ENCODE measurements at places on chromosomes 3 and 15.

DNA sequence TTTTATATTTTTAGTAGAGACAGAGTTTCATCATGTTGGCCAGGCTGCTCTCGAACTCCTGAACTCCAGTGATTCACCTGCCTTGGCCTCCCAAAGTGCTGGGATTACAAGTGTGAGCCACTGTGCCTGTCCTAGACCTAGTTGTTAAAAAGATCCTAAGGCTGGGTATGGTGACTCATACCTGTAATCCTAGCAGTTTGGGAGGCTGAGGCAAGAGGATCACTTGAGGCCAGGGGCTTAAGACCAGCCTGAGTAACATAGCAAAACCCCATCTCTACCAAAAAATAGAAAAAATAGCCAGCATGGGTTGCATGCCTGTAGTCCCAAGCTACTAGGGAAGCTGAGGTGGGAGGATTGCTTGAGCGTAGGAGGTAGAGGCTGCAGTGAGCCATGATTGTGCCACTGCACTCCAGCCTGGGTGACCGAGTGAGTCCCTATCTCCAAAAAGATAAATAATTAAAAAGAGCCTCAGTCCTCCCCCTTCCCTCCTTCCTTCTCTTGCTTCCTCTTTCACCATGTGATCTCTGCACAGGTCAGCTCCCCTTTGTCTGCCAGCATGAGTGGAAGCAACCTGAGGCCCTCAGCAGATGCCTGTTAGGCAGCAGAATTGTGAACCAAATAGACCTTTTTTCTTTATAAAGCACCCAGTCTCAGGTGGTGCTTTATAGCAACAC is 9.8 kb upstream of the FNDC3B start:
- no peak for DNase-seq

DNA sequence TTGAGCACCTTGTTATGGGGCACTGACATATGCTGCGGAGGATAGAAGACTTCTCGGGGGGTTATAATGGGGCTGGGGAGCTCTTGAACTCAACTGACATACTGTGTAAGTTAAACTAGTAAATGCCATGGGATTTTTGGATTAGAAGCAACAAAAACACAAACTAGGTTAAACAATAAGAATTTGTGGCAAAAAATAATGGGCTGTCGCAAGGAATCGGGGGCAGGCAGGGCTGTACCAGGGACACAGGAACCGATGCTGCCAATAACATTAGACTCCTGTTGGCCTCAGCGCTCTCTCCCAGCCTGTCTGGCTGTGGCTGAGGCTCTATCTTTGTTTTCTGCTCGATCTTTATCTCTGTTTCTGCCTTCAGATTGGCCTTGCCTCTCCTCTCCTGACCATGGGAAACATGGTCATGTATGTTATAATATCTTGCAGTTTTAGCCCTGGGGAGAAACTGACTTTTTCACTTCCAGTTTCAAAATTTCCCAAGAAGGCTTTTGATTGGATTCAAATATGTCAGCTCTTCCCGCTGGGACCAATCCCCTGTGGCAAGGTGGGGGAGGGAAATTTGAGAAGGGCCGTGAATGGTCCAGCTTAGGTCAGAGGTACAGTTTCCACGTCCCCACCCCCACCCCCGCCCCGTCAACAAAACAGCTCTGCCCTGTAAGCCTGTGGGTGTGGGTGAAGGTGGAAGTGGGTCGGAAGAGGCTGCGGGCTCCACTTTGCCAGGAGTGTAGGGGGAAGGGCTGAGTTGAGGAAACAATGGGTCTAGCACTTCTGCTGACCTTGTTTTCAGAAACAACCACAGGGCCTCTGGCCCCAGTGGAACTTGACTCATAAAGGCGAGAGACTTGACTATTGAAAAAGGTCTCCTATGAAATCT is 161.1 kb upstream of the TBL1XR1 start:
- DNase-seq = peak; percentile 71

- no peak for DNase-seq
Measured at GRCh38 chr3:105040026-105040622, 326.6 kb upstream of the ALCAM start.

GRCh38 chr3:11244121-11244677 is 28.0 kb upstream of the ATG7 start:
- DNase-seq = no peak

GRCh38 chr3:169953462-169954141 is 13.0 kb upstream of the SEC62 start:
- no peak for DNase-seq

- no peak for DNase-seq
Measured at GRCh38 chr3:88028876-88029275, 29.9 kb downstream of the CGGBP1 start.

DNA sequence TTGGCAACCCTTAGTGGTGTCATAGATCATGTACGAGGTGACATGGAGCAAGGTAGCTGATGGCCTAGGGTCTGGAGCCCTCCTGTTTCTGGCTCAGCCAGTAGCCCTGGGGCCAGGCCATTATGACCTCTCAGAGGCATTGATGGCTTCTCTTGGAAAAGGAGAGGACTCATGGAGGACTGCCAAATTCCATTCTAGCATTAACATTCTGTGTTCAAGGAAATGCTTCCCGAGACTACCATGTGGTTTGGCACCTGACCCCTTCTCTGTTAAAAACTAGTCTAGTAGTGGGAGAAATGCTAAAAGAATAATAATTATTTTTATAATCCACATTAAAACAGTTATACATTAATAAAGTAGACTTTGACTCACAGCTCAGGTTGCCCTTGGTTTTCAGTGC is 40.2 kb upstream of the ADAMTSL3 start:
- DNase-seq = no peak

GRCh38 chr15:23602124-23602523 is 36.6 kb downstream of the MKRN3 start:
- DNase-seq = no peak

DNA sequence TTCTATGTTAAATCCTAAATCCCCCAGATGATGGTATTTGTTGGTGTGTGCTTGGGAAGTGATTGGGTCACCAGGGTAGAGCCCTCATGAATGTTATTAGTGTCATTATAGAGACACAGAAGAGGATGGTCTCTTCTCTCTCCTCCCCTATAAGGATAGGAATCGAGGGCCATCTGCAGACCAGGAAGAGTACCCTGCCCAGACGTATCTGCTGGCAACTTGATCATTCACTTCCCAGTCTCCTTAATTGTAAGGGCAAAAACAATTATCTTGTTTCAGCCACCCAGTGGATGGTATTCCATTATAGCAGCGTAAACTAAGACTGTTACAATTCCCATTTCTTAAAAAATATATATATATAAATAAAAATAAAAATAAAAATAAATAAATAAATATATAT is 892.2 kb downstream of the SI start:
- no peak for DNase-seq

DNA sequence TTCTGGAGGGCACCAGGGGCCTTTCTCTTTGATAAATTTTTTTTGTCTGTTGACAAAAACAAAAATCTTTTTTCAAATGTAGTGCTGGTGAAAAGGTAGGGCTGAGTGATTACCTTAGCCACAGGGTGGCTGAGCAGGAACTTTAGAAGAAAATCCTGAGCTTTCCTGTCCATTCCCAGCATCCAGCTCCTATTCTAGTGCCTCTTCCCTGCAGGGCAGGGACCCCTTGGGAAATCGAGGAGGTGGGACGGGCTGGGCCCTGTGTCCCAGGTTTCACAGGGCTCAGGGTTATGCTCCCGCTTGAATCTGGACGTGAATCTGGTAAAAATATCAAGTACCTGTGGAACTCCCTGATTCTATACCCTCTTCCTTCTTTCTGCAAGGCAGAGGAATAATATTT is 31.7 kb downstream of the EDEM1 start:
- no peak for DNase-seq

- DNase-seq = no peak
Measured at GRCh38 chr3:127387556-127388153, 99.8 kb upstream of the PRR20G start.

DNA sequence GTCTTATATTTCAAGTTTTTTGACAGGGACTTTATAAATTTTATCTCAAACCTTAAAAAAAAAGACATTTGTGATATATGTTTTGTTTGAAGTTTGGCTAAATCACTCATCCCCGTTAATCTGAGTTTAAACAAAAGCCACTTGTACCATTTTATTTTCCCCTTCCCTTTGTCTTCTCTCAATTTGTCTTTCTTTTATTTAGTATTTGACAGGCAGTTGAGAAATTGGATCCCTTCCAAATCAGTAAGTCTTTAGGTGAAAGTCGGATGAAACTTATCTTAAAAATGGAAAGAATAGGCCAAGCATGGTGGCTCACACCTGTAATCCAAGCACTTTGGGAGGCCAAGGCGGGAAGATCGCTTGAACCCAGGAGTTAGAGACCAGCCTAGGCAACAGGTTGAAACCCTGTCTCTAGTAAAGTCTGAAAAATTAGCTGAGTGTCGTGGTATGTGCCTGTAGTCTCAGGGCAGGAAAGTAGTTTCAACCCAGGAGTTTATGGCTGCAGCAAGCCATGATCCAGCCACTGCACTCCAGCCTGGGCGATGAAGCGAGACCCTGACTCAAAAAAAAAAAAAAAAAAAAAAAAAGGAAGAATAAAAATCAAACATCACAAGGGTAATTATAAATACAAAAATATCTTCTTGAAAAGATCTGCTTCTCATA is 394.6 kb upstream of the TPM1 start:
- DNase-seq = no peak
